A172 (cell line): ENCODE measurements at places on chromosomes 2 and 18.

GRCh38 chr2:183034806-183035205, 3.5 kb downstream of the NCKAP1 start:
- DNase-seq = no peak

DNA sequence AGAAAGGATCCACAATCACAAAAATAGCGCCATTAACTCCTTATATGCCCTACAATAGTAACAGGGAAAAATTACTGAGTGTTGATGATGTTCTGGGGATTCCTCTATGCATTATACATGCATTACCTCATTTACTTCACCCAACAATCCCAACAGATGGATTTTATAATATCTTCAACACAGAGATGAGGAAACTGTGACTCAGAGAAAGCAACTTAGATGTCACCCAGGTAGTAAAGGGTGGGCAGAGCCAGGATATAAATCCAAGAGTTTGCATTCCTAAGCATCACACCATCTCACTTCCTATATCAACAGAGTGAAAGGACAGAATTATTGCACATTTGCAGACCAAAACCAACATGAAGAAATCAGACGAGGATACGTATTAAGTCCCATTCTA, 144.2 kb downstream of the TCF4 start:
- DNase-seq = no peak

- DNase-seq = peak; percentile 97
Observed at GRCh38 chr18:22465859-22466457, 48.2 kb upstream of the CTAGE1 start.

DNA sequence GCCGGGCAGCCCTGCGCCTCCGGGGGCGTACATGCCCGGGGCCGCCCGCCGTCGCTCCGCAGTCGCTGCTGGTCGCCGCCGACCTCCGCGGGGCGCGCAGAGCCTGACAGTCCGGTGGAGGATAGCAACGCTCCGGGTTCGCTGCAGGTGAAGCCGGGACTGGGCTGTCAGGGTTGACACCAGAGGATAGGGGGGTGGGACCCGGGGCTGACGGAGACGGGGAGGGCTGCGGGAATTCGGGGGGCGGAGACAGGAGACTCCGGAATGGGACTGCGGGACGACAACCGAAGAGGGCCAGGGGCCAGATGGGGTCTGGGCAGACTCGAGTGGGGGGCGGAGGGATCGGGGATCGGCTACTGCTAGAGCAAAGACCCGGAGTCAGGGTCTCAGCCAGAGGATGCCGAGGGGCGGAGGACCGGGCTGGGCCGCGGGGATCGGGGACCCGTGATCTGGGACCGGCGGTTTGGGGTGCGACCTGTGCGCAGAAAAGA, 403 bp downstream of the TMEM127 start:
- peak; percentile 25 for DNase-seq

DNA sequence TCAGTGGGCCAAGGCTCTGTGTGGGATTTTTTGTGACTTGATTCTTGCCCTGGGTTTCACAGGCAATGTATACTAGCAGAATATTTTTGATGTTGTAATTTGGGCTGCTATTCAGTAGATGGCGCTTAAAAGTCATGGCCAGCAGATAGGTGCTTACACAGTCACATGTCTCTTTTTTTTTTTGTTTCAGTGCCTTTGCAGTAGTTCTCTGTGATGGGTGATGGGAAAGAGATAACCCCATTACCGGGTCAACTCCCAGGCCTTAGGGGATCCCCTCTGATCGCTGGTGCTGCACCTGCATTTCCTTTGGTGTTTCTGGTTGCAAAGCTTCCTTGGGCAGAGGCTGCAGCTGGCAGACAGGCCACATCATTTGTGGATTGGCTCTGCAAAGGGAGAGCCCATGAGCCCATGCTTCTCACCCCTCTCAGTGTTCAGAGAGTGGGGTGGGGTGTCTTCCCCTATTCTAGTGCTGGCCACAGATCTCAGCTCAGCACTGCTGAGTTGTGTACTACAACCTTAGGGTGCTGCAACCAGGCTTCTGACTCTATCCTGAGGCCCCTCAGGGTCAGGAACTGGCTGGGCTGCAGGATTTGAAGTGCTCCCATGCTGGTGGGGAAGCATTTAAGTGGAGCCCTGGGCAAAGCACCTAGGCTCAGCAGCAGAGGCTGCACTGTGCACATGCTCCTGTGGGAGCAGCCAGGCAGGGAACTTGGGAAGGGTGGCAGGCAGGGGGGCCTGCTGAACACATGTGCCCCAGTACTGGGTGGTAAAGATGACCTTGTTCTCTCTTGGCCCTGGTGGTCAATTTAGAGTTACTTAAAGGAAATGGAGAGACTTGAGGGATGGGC, 219.8 kb upstream of the SPHKAP start:
- DNase-seq = no peak

- DNase-seq = no peak
Observed at GRCh38 chr18:26806224-26806623, 59.3 kb downstream of the AQP4 start.

DNA sequence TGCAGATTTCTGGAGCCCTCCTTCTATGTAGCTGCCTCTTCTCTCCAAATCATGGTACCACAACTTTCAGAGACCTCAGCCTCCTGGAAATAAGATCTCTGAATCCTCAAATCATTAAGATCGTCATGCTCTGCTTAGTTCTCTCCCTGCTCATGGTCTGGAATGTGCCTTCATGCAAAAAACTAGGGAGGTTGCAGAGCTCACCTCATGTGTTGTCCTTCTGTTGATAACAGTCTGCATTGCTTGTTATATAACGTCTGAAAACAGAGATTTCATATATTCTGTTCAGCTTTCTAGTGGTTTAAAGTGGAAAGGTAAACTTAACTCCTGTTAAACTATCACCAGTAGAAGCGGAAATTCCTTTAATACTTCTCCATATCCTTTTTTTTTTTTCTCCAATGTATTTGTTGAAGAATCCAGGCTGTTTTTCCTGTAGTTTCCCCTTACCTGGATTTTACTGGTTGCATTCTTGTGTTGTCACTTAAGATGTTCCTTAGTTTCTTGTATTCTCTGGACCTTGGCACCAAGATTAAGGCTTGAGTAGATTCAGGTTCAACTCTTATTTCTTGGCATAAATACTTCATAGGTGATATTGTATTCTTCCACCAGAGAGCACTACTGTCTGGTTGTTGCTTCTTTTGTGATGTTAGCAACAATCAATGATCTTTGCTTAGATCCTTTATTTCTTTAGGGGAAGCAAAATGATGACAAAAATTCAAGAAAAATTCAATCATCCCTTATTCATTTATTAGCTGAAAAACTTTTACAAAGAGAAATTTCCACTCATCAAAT, 211.3 kb downstream of the LOXHD1 start:
- DNase-seq = no peak

GRCh38 chr18:48662011-48662661, 123.3 kb downstream of the CTIF start:
- DNase-seq = peak; percentile 19
